ENCODE measurements at places on chromosomes 3 and 15.

GRCh38 chr15:60544581-60545264 is 65.8 kb upstream of the ICE2 start:
- no peak for DNase-seq

DNA sequence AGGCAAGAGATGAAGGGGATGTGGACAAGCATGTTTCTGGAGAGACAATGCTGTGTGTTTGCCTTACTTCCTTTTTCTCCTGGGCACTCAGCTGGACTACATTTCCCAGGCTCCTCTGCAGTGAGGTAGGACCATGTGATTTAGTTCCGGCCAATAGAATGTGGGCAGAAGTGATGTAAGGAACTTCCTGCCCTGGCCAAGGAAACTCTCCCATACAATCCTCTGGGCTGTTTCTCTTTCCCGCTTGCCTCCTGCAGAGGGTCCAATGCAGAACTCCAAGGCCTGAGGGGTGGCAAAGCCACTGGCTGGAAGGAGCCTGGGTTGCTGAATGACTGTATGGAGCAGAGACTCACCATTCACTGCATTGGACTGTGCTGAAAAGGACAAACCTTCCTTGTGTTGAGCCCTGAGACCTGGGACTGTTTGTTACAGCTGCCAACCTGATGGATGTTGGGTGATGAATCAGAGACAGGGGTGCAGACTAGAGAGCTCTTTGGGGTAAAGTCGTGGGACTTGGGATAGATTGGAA is 82.7 kb upstream of the SLC6A6 start:
- no peak for DNase-seq

DNA sequence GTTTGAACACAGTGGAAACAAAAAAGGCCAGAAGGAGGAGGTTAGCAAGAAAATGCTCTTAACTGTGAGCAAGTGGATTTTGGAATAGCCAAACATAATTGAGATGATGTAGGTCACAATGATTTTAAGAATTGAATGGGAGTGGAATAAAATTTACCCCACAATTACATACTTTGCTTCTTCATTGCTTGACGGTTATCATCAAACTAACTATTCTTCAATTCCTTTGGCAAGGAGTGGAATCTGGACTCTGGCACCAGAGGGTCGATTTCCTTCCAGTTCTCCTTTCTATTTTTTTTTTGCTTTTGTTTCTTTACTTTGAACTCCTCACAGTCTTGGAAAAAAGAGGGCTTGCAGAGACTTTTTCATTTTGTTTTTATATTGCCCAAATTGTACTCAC is 634.5 kb upstream of the TGFBR2 start:
- DNase-seq = no peak

GRCh38 chr15:38810686-38811085 is 246.1 kb upstream of the RASGRP1 start:
- no peak for DNase-seq

GRCh38 chr3:153289334-153289808 is 127.3 kb downstream of the RAP2B start:
- DNase-seq = peak; percentile 74

GRCh38 chr15:57509965-57510364 is 81.7 kb upstream of the MYZAP start:
- no peak for DNase-seq

DNA sequence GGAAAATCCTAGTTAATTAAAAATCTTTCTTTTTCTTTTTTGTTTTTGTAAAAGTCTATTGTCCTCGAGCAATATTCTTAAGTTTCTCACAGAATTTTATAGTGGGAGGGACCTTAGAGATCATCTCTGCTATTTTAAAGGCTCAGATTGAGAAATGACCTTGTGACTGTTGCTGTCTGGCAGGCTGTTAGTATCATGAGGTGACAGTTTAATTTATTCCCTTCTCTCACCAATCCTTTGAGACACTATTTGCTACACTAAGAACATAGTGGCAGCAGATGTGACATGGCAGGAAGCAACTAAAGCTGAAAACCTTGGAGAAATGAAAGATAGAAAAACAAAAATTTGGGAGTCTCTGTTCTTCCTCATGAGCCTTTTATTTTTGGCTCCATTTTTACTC is 24.9 kb downstream of the APPL1 start:
- no peak for DNase-seq
